ENCODE measurements at places on chromosomes 1 and 21.
A peak's percentile ranks its signal among the peaks of the same experiment; 100 is the strongest.

DNA sequence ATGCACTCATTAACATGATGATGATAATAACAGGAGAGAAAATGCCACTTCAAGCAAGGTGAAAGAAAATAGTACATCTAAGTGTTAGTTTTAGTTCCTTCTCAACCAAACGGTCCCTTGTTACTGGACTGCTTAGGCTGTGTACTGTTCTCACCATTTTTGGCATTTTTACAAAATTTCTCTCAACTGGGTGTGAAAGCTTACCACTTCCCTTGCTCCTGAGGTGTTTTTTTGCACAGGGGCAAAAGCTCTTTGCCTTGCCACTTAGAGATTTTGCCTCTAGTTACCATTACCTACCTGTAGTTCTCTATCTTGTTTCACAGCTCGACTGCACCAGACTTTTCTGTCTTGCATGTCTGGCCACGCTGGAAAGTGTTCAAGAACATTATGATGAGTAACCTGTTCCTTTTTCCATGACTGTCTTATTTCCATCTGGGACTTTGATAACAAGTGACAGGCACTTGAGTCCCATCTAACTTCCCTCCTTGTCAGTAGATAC lies 10.7 kb downstream of the NEK7 start:
- no peak for DNase-seq

DNA sequence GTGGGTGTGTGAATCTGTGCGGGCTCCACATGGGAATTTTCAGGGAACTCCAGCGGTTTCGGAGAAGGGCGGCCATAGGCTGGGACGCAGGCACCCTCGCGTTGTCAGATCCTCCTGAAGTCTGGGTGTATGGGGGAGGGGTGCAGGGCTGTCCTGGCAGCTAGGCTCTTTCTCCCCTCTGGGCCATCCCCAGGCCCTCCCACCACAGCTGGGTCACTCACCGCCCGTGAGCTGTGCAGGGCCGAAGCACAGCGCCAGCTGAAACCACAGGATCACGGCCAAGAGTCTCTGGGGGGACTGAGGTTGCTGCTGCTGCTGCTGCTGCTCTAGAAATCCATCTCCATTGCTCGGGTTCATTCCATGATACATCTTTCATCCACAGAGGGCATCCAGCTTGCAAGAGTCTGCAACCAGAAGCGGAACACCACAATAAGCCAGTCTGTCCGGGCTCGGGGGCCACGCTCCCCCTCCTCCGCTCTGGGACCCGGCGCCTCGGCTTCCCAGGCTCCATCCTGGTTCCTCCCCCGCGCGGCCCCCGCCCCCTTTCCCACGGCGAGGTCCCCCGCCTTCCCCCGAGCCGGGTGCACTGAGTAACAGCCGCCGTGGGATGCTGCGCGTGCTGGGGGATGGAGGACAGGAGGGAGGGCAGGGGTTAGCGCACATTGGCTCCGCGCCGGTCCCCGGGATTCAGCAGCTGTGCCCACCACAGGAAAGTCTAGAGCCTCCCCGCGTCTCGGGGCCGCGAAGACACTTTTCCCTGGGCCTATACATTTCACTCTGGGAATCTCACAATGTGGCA lies 720 bp downstream of the SUSD4 start:
- peak; percentile 53 for DNase-seq

DNA sequence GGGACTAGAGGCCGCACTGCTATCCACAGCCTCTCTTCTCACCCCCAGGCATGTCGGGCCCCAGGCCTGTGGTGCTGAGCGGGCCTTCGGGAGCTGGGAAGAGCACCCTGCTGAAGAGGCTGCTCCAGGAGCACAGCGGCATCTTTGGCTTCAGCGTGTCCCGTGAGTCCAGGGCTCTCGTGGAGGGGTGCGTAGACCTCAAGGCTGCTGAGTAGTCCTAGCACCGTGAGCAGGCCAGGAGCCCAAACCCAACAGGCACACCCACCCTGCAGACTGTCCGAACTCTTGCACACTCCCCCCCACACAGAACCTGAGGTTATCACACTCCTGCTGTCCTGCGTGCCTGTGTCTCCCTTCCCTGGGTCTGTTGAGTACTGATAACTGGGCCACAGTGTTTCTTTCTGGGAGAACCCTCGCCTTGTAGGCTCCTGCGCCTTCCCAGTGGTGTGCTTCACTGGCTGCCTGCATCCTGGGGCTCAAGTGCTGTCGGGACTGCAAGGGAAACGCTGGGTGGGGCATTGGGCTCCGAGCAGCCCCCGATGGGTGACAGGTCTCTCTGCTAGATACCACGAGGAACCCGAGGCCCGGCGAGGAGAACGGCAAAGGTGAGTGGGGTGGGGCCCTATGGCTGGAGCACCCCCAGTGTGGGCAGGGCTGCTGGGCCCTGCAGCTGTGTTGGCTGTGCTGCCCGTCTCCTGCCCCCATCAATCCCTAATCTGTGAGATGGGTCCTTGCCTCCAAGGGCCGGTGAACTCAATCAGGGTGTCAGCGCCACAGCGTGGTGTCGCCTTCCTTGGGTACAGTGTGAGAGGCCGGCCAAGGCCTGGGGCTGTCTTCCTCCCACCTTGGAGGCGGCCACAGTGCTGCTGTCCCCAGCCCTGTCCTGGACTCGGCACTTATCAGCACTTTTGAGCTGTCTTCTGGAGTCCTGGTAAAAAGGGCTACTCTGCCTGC lies 4.0 kb upstream of the GJC2 start:
- DNase-seq, result no peak

DNA sequence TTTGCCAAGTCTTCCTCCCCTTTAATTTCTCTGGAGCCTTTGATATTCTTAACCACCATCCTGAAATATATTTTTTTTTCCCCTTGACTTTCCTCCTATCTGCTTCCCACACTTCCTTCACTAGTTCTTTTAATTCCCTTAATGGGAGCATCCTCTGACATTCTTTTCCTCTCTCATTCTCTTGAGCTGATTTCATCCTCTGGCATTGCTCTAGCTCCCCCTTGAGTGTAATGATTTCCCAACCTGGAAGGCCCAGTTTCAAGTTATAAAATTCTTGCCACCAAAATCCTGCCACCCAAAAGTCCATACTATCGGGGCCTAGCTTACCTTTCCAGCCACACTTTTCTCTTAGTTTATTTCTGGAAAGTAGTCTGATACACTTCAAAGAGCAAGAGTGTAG lies 39.5 kb upstream of the UBE2U start:
- no peak for DNase-seq

DNA sequence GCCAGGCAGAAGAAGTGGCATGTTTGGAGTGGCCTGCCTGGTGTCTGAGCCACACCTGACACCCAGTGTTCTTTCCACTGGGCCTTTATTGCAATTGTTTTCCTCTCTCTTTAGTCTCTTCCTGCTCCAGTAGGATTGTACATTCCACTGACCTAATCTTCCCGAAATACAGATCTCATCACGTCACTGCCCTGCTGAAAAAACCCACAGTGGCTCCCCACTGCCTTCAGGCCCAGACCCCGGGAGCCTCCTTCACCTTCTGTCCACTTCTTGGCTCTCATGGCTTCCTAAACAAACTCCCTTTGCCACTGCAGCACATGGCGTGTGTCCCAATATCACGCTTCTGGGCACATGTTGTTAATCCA lies 25.3 kb upstream of the ATP5PO start:
- DNase-seq, result no peak

DNA sequence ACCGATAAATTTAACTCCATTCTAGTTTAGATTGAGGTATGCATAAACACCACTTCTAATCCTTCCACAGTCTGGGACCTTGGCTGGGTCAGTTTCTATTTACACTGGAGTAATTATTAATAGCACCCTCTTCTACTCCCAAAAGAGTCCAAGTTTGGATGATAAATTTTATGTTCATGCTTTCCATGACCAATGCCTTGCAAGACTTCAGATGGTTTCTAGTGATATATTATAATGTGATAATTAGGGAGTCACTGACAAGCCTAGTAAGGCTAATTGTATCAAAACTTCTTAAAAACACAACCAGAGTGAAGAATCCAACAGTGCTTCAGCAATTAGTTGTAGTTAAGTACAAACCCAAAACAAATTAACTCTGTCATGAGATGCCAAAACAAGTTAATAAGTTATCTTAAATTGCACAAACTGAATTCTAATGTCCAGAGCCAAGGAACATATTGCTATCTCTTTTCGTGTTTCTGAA lies 489.6 kb downstream of the TTLL7 start:
- DNase-seq, result no peak

- DNase-seq, result no peak
Measured at GRCh38 chr1:57833296-57833695, 409.4 kb upstream of the DAB1 start.

- no peak for DNase-seq
Measured at GRCh38 chr1:203051841-203052324, 25.6 kb downstream of the PPFIA4 start.

- DNase-seq, result no peak
Measured at GRCh38 chr1:110292031-110292741, 47.0 kb upstream of the RBM15 start.

DNA sequence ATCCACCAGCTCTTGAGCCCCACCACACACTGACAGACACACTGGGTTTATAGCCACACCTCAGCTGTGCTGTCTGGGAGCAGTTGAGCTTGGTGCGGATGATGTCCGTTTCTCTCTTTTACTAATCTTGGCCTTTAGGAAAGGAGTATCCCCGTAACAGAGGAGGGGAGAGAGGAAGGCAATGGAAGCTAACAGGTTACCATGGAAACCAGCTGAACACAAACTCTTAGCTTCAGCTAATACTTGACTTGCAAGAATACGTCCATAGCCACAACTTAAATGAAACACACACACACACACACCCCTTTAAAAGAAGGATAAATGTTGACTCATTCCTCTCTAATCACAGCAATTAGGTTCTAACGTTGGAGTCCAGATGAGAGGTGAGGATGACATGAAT lies 28.0 kb upstream of the LRRN2 start:
- no peak for DNase-seq

DNA sequence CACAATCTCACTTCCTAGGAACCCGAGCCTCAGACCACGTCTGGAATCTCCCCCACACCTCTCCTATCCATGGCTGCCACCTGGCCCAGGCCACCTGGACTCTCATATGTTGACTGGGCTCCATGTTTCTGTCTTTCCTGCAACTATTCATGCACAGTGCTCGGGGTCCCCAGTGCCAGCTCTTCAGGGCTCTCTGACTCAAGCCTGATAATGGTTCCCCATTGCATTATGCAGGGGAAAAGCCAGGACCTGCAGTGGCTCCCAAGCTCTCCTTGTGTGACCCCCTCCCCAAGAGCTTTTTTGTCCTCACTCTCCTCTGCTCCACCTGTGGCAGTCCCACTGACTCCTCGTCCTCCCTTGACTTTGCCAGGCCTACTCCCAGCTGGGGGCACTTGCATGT lies 417.6 kb downstream of the NPHP4 start:
- DNase-seq, result no peak

GRCh38 chr1:16612332-16613172 lies 812 bp downstream of the NBPF1 start:
- DNase-seq, result peak; percentile 65

DNA sequence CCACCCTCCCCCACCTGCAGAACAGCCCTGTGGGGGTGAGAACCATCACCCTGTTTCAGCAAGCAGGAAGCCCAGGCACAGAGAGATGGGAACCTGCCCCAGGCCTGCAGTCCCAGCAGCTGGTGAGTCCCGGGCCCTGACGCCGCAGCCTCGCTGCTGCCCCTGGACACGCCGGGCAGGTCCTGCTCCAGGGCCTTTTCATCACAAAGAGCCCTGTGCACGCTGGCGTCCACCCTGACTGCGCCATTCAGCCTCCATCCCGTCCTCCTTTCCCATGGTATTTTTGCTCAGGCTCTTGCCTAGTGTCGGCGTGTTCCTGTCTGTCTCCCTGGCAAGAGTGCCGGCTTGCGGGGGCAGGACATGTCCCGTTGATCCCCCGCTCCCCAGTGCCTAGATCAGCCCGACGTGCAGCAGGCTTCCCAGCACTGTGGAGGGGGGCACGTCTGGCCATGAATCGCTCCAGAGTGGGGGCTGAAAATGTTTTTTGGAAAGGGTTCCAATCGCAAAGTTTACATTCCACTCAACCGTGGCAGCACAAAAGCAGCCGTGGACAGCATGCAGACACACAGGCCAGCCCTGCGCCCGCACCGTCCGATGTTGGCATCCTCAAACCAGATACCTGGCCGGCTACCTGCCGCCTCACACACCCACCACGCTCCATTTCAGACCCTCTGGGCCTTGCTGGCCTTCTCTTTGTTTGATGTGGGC lies 6.3 kb upstream of the TTC34 start:
- no peak for DNase-seq

DNA sequence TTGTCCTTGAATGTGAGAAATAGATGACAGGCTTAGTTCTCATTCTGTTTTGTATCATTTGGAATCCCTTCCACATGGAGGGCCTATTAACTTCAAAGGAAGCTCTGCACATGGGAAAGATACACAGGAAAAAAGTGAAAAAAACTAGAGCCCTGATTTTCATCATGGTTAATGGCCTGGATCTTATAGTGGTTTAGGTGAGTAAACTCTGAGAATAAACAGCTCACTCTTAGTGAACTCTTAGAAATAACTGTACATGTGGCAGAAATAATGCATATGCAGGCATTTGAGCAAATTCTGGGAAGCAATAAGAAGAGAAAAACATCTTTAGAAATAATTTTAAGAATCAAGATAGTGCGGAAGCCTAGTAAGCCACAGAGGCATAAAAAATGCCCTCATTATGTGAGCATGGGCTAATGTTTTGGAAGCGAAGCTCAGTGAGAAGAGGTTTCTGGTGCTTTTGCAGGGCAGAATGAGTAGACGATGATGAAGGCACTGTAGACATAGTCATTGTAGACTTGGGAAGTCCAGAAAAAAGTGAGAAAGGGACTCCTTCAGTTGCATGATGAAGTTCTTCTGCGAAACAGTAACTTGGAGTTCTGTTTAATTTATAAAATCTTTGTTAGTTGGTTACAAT lies 279.9 kb downstream of the DNM3 start:
- DNase-seq, result no peak

DNA sequence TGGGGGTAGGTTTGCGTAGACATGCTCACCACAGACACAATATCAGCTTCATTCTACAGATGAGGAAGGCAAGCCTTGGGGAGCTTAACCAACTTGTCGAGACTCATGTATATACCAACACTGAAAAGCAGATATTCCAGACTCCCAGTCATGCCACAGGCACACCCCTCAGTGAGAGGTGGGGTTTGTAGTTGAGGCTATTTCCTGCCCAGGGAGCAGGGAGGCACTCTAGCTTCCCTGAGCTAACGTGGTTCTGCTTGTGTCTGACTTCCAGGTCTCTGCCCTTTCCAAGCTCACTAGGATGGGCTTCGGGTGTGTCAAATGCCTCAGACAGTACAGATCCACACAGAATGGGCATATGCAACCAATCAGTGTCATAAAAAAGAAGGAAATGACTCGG lies 122.3 kb upstream of the RUNX1 start:
- DNase-seq, result no peak

DNA sequence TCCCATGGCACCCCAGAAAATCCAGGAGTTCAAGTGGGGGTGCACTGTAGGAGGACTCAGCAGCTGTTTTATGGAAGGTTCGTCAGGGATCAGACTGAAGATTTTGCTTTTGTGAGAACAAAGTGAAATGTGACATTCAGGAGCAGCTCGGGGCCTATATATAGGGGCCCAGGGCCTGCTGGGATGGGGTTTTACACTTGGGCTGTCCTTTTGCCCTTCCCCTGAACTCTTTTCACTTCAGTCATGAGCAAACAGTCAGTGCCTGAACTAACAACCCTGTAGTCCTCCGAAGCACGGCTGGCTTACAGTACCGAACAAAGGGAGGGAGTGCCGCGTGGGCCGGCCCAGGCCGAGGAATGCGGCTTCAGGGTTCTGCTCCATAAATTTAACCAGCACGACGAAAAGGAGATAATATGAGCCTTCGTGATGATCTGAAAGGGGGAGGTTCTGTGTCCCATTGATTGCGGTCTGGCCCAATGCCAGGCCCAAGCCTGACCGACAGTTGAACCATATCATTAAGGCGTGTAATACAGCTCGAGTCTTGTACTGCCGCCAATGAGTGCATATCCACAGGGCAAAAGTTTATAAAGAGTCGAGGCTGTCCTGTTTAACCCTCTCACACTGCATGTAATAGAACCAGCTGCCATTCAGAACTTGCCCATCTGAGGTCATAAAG lies 139.9 kb downstream of the DHRS3 start:
- DNase-seq, result no peak
